ENCODE measurements at places on chromosomes 16 and 17.

DNA sequence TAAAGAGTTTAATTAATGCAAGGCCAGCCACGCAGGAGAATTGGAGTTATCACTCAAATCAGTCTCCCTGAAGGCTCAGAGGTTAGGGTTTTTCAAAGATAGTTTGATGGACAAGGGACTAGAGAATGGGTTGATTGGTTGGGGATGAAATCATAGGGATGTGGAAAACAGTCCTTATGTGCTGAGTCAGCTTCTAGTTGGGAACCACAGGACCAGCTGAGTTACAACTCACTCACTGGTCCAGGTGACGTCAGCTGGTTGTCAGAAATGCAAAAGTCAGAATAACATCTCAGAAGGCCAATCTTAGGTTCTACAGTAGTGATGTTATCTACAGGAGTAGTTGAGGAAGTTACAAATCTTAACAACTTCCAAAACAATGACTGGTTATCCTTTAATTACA lies 47.6 kb downstream of the CPD start:
- DNase-seq: no peak

DNA sequence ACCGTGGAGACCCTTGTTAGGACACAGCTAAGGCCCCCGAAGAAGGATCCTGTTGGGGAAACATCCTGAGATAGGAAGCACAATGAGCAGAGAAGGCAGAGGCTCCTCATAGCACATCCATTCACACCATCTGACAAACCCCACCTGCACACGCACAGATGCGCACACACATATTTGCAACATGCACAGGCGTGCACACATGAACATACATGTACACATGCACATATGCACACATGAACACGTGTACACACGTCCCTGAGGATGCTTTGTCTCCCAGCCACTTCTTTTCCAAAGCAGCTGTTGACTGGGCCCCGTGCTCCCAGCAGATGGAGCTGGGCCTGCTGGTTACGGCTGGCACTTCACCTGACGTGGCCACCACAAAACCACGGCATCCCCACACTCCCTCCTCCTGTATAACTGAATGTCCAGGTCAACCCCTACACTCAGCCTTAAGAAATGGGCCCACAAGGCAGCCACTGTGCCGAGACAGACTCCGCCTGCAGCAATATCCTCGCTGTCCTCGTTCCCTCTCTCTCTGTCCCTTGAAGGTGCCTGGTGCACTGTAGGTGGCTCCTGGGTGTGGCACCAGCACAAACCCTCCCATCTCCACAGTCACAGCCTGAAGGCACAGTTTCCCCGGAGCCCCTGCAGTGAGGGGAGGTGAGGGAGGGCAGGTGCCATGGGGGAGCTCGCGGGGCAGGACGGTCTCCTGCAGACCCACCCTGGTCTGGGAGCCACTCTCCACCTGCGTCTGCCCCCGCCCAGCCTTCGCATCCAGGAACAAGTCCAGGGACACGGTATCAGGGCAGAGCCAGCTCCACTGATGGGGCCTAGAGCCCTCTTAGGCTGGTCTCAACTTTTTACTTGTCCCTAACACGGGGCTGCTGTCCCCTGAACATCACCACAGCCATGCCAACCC lies 183.0 kb downstream of the RBFOX3 start:
- DNase-seq: no peak

DNA sequence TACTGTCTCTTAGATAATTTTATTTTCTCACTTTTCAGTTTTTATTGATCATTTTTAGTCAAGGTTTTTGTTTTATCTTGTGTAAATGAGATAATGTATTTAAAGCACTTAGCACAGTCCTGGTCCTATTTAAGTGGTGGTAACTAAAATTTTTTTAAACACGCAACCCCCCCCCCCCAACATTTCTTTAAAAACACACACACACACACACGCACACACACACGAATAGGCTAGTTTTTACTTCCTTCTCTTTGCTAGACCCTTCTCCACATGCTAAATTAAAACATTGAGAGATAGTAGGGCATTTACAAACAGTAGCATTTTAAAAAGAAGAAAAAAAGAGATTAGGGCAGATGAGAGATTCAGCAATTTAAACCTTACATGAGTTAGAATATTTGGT lies 5.0 kb downstream of the NFATC3 start:
- no peak for DNase-seq

GRCh38 chr17:19331134-19331533 lies 31.4 kb downstream of the B9D1 start:
- DNase-seq: peak; percentile 87

DNA sequence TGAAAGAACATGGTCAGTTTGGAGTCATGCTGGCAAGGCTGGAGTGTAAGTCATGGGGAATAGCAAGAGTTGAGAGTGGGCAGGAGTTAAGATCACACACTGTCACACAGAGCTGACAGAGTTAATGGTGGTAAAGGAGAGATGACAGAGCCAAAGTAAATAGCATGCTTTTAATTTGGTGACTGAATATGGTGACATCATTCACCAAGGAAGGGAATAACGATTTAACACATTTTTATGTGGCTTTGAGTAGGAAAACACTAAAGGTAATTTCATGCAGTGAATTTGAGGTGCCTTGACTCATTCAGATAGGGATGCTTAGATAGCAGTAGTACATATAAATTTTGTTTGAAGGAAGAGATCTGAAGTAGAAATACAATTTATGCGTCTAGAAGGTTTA lies 42.1 kb downstream of the SYNRG start:
- no peak for DNase-seq

DNA sequence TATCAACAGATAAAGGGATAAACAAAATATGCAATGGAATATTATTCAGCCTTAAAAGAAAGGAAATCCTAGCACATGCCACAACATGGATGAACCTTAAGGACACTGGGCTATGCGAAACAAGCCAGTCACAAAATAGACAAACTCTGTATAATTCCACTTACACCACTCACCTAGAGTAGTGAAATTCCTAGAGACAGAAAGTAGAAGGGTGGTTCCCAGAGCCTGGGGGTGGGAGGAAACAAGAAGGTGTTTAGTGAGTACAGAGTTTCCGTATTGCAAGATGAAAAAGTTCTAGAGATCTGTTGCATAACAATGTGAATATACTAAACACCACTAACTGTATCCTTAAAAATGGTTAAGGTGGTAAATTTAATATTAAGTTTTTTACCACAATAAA lies 10.0 kb downstream of the SPOP start:
- no peak for DNase-seq

- no peak for DNase-seq
Measured at GRCh38 chr17:19510903-19511302, 22.8 kb upstream of the SLC47A1 start.

DNA sequence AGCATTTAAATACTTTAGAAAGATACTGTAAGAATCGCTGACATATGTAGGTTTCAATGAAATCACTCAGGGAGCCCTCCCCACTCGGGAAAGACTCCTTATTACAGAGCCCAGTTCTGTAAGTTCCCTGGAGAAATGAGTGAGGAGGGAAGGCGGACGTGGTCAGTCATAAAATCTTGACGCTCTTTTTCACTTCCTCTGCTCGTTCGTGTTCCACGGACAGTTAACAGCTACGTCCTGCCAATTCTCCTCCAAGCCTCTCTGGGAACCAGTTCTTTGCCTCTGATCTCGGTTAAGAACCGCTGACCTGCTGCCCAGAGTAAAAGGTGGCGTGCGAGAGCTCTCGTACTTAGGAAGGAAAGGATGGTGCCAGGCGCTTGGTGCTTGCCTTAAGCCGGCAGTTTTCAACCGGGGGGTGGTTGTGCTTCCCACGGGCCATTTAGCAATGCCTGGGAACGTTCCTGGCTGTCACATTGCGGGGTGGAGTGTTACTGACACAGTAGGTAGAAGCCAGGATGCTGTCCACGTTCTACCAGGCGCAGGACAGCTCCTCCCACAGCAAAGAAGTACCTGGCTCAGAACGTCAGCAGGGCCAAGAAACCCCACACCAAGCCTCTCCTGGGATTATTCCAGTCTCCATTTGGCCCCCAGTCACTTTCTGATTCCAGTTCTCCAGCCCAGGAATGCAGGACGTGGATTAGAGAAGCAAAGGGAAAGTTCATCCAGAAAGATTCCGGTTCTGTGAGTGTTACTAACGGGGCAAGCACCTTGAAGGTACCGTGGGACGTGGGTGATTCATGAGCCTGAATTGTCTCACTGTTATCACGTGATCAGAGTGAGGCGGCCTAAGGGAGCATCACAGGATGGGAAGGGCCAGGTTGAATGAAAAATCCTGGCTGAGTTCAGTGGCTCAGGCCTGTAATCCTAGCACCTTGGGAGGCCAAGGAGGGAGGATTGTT lies 87.7 kb downstream of the MRM3 start:
- peak; percentile 47 for DNase-seq

DNA sequence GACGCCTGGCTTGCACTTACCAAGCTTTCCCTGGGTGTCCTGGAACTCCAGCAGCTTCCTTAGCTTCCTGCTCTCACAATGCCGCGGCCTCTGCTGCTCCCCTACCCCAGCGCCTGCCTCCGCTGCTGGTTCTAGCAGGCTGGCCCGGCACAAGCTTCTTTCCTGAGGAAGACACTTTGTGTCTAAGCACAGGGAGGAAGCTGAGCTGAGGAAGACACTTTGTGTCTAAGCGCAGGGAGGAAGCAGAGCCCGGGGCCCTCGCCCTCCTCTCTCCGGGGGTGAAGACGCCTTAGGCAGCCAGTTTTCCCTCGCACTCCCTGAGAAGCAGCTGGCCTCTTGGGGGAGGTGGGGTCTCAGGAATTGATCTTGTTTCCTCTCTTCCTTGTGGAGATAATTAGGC lies 64.9 kb downstream of the PLD6 start:
- DNase-seq: no peak

DNA sequence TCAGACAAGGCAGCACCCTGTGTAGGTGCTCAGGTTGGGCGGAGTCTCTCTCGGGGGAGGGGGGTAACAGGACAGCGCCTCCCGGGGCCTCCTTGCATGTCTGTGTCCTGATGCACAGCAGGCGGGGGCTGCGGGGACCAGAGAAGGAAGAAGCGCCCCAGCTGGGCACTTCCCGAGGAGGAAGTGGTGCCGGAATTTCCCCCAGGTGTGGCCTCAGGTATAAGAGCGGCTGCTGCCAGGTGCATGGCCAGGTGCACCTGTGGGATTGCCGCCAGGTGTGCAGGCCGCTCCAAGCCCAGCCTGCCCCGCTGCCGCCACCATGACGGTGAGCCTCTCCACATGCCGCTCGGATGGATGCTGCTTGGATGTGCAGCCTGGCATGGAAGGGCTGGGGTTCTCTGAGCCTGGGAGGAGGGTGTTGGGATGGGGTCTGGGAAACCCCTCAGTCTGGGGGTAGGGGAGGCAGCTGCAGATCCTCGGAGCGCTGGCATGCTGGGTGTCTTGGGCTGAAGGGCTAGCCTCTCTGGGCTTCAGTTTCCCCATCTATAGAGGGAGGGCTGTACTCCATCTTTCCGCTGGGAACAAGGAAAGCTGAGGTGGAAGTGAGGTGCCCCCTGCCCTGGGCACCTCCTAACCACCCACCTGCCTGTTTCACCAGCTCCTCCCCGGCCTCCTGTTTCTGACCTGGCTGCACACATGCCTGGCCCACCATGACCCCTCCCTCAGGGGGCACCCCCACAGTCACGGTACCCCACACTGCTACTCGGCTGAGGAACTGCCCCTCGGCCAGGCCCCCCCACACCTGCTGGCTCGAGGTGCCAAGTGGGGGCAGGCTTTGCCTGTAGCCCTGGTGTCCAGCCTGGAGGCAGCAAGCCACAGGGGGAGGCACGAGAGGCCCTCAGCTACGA lies at the start of gene IL17C:
IL17C (plus strand) TSS at position 250 of the 908 bp plus-strand sequence; CDS start at position 320, 70 bp downstream.
- no peak for DNase-seq

DNA sequence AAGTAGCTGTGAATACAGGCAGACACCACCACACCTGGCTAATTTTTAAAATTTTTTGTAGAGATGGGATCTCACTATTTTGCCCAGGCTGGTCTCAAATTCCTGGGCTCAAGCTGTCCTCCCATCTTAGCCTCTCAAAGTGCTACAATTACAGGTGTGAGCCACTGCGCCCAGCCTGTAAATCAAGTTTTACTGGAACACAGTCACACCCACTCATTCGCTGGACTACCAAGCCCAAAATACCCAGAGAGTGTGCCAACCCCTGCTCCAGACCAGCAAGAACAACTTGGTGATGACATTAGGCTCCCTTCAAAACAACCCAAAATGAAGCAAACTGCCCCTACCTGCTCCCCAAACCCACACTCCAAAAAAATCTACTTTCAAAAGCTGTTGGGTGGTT lies 36.0 kb downstream of the TVP23A start:
- DNase-seq: no peak

DNA sequence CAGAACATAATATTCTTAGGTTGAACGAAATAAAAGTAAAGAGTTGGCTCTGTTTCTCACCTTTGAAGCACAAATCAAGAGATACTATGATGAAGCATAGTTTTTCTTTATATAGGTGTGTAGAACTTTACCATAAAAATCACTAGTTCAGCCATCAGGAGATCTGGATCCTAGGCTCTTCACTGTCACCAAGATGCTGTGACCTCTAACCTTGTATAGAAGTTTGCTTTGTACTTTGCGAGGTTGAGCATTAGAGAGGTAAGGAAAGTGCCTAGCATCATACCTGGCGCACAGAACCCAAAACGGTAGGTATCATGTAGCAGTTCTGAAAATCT lies 553 bp upstream of the CDC6 start:
- no peak for DNase-seq

DNA sequence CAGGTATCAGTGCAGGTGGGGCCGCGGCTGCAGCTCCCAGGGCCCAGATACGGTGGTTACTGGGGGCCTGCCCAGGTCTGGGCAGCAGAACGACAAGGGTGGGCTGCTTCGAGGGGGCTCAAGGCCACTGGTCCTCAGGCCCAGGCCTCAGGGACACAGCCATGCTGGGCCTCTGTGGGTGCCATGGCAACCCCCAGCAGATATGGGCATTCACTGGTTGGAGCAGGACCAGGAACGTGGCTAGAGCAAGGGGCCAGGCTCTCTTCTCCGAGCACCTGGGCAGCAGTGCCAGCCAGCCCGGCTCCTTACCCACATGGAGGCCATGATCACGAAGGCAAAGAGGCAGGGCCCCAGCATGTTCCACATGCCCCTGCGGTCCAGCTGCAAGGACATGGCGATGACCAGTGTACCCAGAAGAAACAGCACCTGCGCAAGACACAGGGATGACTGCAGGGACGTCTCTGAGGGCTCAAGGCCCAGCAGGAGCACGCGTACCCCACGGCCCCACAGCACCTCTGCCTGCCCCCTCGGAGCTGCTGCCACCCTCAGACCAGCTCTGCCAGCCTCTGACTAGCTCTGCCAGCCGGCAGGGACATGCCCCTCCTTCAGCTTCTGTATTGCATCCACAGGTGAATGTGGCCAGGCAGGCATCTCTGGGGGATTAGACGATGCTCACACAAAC lies 2.1 kb upstream of the MRPL28 start:
- no peak for DNase-seq

- no peak for DNase-seq
Measured at GRCh38 chr16:51072591-51072990, 78.5 kb downstream of the SALL1 start.

Measured in AG08396 (cell line).